IPS DF 19.7 (cell line): ENCODE measurements at places on chromosomes 16 and 17.

GRCh38 chr16:80935691-80936090 lies 71.0 kb downstream of the CMC2 start:
- DNase-seq, result no peak

DNA sequence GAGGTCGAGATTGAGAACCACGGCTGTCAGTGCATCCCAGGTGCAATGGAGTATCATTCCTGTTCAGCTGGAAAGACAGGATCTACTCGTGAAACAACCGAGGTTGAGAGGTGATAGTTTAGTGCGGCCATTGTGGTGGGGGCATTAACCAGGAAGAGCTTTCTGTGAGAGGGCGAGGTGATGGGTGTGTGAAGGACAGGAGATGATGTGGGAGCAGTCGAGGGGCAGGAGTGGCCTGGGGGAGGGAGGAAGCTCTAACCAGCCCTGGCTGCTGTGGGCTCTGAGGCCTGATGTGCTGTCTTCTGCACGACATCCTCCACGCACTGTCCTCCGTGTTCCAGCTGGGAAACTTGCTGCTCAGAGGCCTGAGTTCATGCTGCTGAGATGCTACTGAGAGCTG lies 22.0 kb downstream of the GOSR2 start:
- DNase-seq, result no peak

GRCh38 chr16:85384833-85385462 lies 228.2 kb upstream of the GSE1 start:
- DNase-seq, result no peak

GRCh38 chr17:67559381-67559966 lies 158.3 kb upstream of the NOL11 start:
- DNase-seq, result no peak

DNA sequence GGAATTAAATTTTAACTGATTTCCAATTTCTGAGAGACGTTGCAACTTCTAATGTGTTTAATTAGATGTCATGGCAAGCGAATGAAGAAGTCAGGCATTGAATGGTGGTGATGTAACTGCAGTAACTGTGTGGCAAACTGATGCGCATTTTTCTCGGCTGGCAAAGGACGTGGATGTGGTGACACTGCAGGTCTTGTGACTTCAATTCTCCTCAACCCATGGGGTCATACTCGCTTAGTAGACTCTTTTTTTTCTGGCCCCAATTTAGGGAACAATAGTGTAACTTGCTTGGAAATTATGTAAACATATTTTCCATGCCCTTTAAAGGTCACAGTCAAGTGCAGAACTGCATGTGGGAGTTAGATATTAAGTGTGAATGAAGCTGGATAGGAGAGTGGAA lies 1.9 kb upstream of the FAM20A start:
- no peak for DNase-seq

DNA sequence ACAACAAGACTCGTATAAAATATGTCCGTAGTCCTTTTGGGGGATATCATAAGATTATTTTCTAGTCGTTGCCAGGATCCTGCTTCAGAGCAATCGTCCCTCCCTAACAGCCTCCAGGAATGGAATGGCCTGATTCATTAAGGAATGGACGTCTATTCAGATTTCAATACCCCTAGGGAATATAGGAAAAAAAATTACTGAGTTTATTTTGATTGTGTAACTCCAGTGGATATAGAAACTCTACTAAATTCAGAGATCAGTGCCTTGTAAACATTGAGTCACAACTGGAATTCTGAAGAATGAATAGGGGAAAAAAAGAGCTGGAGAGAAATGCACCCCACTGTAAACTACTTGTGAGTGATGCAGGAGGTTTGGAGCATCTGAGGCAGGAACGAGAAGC lies 1171.5 kb upstream of the GOT2 start:
- DNase-seq, result no peak

- no peak for DNase-seq
Observed at GRCh38 chr17:3965118-3965800, 1.0 kb upstream of the ATP2A3 start.

DNA sequence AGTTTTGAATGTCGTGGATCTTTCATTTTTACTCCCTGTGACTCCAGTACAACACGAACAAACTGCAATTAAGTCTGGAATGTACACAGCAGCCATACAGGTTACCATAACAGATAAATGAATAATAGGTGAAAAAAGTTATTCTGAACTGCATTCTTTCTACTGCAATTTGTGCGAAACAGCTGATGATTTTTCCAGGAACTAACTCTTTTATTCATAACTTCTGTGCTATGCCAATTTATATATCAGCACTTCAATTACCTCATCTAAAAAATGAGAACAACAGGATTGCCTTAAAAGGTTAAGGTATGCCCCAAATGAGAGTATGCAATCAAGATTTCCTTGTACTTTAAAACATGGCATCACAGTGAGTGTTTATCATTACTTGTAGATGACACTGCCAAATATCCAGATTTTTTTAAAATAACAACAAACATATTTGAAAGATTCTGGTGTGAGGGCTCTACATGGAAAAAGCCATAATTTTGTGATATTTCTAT lies 238.9 kb downstream of the CDH8 start:
- DNase-seq, result no peak

DNA sequence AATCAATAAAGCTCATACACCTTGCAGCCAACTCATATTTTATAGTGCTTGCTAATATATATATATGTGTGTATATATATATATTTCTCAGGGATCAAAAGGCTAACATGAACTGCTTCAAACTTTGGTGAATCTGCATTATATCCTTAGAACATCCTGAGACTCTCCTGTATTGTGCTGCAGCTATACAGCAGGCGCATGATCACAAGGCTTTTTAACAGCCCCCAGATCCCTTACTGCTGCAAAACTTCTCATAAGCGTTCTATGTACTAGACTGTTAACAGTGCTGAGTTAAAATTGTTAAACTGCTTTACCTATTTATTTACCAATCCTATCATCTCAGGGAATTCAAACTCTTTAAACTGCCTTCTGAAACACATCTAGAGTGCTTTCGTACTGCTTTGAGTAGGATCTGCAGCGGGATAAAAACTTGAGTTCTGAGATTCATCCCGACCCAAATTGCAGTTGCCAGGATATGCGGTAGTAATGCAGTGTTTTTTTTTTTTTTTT lies 1.3 kb downstream of the GPATCH8 start:
- no peak for DNase-seq
